Esophagus squamous epithelium (tissue), 5 donors: ENCODE measurements at places on chromosomes 1 and 21.

DNA sequence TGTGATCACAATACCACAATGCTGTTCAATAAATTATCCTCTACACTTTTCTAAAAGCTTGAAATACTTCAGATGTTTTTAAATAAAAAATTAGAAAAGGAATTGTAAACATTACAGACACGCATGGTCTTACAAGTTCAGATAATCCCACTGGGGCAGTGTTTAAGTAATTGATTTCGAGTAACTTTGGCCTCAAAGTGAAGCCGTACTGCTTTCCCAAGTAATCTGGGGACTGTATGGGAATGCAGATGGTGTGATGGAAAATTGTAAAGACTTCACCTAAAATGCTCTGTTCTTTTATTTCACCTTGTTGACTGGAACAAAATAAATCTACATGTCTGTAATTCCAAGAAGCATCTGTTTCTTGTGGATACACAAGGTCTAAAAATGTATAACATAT, 401.7 kb upstream of the LYPLAL1 start:
- no peak for DNase-seq

DNA sequence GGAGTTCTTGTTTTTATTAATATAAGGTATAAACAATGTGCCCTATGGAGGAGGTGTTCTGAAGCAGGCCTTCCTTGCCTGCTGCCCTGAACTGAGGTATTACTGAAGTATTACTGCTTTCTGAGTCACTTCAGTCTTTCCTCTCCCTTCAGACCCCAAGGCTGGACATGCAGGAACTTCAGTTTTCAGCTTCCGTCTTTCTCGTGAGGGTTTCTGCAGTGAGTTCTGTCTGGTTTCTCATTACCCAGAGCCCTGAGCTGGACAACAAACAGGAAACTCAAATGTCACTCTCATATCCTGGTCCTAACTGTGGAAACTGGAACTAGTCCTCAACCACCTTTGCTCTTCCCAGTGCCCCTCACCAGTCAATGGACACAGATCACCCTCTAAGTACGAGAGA, 46.8 kb downstream of the ELAVL4 start:
- DNase-seq = no peak

- no peak for DNase-seq
Measured at GRCh38 chr1:147772570-147772969, 12.2 kb upstream of the GJA5 start.

- DNase-seq = no peak
Measured at GRCh38 chr1:170872663-170873062, 62.7 kb upstream of the MROH9 start.

- no peak for DNase-seq
Measured at GRCh38 chr1:25924454-25924853, 18.2 kb upstream of the STMN1 start.

- DNase-seq = no peak
Measured at GRCh38 chr1:48002142-48002541, 5.0 kb upstream of the TRABD2B start.

GRCh38 chr1:231407547-231408396, 14.3 kb downstream of the EGLN1 start:
- DNase-seq = no peak

GRCh38 chr1:246632281-246633168, 66.3 kb downstream of the CNST start:
- no peak for DNase-seq
